ENCODE measurements at places on chromosomes 1 and 21.

- no peak for DNase-seq
These were observed 52.9 kb upstream of the ECE1 start for GRCh38 chr1:21342961-21343838.

DNA sequence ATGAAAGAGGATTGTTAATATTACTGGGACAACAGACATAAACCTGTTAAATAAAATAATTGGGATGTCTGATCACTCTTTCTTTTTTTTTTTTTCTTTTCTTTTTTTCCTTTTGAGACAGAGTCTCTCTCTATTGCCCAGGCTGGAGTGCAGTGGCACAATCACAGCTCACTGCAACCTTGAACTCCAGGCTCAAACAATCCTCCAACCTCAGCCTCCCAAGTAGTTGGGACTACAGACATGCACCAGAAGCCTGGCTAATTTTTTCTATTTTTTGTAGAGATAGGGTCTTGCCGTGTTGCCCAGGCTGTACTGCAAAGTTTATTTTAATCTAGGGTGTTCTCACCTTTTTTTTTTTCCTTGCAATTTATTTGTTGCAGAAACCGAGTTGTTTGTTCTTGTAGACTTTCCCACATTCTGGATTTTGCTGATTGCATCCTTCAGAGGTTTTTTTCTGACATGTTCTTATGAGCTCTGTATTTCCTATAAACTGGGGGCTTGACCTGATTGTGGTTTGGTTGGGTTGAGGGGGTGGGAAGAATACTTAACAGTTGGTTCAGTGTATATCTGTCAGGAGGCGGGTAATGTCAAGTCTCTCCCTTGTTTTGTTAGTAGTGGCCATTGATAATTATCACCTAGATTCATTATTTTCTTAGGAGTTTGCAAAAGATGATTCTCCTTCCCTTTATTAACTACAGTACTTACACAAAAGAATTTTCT, 125.2 kb downstream of the MAST2 start:
- no peak for DNase-seq

DNA sequence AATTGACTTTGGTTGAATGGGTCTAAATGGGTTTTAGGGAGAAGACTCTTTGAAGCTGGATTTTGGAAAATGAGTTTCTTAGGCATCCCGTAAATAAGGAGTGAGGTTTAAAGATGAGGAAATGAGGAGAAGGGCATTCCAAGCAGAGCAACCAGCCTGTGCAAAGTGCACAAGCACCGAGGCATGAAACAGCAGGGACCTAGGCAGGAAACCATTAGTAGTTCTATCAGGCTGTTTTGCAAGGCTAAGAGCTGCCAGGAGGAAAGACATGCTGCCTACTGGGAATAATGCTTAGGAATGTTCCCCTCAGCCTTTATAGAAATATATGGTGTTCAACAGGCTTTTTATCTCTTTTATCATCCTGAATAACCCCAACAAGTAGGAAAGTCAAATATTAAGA, 153.1 kb upstream of the FGGY start:
- DNase-seq, result no peak

DNA sequence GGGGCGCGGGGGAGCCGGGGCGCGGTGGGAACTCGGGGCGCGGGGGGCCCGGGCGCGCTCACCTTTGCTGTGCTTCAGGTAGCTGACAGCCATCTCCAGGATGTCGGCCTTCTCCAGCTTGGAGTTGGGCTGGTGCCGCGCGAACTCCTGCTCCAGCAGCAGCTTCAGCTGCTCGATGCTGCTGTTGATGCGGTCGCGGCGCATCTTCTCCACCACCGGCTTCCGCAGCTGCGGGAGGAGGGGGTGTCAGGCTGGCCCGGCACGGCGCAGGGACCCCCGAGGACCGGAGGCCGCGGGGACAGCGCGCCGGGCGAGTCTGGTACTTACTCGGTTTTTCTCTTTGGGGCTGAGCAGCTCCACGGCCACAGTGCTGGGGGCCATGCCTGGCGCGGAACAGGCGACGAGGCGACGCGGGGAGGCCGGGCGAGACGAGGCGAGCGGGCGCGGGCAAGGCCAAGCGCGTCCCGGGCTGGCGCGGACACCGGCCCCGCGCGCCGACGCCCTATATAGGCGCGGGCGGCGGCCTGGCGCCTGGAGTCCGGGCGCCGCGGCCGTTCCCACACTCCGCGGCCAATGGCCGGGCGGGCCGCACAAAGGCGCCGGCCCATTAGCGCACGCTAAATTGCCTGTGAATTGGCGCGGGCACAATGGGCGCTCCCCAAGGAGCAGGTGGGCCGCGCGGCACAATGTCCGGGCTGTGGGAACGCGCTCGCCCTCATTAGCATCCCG, at the start of gene HES5:
Gene HES5 (minus strand): TSS at position 480 of the 729 bp plus-strand sequence. CDS start 99 bp downstream, at position 381.
- no peak for DNase-seq

DNA sequence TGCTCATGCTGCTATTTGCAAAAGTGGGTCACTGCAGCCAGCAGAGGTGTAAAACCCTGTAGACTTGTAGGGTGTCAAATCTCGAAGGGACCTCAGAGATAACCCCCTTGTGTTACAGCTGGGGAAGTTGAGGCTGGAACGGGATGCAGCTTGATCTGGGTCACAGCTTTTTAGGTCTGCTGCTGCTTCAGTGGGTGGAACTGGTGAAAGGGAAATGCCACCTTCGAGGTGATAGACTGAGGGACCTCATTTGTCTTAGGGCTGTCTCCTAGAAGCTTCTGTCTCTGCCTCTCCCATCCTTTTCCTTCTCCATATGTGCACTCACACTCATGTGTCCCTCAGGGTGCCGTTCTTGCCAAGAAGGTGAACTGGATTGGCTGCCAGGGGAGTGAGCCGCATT, 35.4 kb downstream of the QSOX1 start:
- no peak for DNase-seq

All from inflammatory macrophage treated with lipopolysaccharide for 4 hours (primary cell).